ENCODE measurements at places on chromosomes 16 and 17.

GRCh38 chr17:13182450-13182849 lies 164.6 kb upstream of the ELAC2 start:
- DNase-seq, result no peak

DNA sequence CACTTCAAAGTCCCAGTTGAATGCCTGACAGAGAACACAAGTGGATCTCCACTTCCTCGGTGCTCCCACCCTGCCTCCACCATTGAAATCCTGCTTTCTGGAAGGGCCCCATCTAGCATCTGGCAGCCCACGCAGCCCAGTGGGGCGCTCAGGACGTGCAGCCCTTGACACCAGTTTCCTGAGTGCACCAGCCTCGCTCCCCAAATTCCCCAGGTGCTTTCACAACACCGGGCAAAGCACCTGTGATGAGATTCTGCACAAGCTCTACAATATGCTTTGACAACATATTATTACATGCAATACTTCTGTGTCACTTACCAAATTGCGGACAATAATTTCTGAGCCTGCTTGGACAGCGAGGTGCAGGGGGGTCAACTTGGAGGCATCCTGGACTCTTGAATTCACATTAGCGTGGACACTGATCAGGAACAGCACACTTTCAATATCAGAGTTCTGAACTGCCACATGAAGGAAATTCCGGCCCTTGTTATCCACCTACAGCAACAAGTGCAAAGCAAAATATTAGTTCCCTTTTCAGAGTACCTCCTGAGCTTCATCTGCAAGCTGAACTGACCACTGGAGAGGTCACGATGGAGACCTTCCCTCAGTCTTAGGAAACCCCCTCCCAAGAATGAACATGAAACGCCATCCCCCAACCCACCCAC lies 33.9 kb downstream of the CYB5D2 start:
- no peak for DNase-seq

DNA sequence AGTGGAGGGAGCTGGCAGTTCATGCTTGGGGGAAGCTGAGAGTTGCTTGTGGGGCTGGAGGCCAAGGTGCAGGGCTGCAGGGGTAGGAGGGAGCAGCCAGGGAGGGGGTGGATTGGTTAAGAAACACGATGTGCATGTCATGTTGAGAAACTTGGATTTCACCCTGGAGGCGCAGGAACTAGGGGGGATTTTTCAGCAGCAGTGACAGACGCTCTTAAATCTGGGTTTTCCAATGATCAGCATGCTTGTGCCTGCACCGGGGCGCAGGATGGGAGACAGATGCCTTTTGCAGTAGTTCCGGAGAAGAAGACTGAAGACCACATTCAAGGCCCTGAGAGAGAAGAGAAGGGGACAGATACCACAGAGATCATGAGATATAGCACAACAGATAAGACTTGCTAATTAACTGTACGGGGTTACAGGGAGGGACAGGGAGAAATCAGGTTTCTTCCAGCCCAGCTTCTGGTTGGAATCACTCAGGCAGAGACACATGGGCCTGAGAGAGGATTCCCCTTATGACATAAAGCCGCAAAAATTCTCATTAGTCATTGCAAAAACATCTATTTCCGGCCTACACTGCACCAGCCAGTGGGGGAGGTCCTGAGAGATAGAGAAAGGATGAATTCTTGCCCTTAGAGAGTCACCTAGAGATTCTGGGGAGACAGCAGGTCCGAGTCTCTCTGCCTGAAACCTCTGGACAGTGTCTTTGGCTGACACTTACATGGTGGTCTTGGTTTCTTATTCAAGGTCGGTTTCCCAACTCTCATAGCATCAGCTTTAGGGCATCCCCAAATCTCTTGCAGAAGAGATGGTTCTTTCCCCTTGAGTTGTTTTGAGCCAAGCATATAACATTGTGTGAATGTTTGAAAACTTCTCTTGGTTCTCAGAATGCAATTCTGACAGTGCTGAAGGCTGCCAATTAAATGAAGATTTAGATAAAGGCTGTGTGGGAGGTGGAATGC lies 27.1 kb downstream of the CDH13 start:
- DNase-seq, result peak; percentile 89

- no peak for DNase-seq
Observed at GRCh38 chr16:16028311-16028999, 79.0 kb downstream of the ABCC1 start.

DNA sequence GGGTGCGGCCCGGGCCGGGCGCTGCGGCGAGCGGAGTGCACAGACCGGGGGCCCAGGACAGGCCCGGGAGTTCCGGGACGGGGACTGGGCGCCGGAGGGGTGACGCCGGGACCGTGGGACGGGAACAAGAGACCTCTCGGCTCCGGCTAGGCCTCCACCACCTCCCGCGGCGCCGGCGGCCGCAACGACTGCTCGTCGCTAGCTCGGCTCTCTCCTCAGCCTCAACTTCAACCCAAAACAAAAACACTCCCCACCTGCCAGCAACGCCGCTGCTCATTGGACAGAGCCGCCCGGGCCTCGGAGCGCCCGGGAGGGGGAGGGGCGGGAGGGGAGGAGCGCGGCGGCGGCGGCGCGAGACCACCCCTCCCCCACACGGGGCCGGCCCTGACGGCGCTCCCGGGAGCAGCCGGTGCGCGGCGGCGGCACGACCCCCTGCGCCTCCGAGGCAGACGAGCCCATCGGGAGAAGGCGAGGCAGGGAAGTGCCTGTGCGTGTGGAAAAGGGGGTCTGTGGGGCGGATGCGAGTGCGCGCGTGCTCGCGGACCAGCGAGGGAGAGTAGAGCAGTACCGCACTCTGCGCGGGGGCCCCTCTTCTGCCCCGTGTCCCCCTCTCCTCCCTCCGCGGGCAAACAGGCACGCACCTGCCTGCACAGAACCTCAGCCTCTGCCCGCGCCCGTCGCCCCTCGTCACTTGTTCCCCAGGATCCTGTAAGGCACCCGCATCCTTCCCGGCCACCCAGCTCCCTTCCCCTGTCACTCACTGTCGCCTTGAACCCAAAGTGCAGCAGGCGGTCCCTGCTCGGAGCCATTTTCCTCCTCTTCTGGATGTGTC lies at the start of gene FBXL20:
FBXL20 (minus strand) TSS at position 215 of the 832 bp plus-strand sequence. CDS start 224 bp downstream, outside the sequence.
- peak; percentile 85 for DNase-seq

Measured in SW480 (cell line).